Airway epithelial cell (primary cell): ENCODE measurements at places on chromosomes 5 and 9. TPM values are rescaled to one million over a fixed set of nuclear protein-coding genes. Genes with fewer than 3 reads are reported as not detected.

The FRRS1L gene
- 0.07 TPM in 1 of 2 replicates, not detected in the other for total RNA-seq

The SLC4A9 gene
- total RNA-seq, result not detected in 2 replicates

The ARL14EPL gene
- total RNA-seq, result not detected in 2 replicates

The SH2D3C gene
- 0.21 TPM in 1 of 2 replicates, not detected in the other for total RNA-seq

The SLC45A2 gene
- total RNA-seq, result not detected in 2 replicates
